ENCODE measurements at places on chromosomes 12 and 14.

DNA sequence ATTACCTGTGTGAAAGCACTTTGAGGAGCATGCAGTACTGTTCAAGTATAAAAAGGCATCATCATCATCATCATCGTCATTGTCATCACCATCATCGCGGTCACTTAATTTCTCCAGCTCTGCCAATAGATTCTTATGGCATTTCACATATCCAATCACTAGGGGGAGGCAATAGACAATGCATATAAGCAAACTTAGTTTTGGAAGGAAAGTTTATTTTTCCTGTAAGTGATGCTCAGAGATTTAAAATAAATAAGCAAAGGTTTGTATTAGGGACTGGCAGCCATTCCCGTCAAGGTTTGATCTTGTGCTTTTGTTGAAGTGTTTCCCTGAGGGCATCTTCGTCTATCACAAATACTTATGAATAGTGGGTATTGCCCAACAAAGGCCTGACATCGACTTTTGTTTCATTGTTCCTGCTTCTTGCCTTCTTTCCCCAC, 127.4 kb downstream of the KTN1 start:
- peak; percentile 37 for DNase-seq

GRCh38 chr12:26471560-26471959, 276.2 kb downstream of the SSPN start:
- no peak for DNase-seq

DNA sequence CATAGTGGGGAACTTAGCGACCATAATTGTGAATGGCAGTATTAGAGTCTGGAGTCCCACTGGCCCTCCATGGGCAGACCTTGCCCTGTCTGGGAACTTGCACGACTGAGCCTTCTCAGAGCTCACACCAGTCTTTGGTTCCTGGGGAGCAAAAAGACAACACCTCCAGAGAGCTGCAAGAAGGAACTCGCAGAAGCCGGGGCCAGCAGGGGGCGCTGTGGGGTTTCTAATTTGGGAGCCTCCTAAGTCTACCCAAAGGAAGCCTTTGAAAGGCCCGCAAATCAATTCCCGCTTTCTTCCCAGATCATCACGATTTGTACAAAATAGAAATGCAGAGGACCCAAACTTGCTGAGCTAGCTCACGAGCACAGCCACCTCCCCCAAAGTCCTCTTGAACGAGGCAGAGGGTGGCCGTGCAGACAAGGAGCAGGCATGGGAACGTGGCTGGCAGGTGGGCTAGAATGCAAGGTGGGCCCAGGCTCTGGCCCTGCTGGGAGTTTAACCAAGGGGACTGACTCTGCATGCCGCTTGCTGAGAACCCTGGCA, 46.3 kb upstream of the FBXO21 start:
- DNase-seq = peak; percentile 49

- DNase-seq = no peak
Measured at GRCh38 chr14:46496409-46496808, 155.2 kb downstream of the RPL10L start.

- DNase-seq = no peak
Measured at GRCh38 chr14:95713596-95714371, at the start of gene TCL1A. Gene TCL1A (minus strand): TSS chr14:95714125. CDS start chr14:95714066, 59 bp downstream.

DNA sequence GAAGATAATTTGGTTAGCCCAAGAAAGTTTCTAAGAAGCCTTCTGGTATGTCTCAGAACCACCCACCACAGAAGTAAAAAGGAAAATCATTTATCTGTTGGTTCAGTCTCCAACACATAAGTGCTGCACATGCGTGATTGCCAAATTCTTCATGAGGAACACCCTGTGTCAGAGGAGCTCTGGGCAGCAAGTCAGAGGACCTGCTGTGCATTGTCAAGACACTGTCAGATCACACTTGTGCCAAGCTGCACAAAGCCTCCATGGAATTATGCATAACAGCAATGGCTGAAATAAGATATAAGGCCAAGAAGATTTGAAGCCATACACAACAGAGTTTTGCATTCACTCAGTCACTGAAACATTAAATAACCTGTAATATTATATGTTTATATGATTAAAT, 1304.7 kb upstream of the FLRT2 start:
- no peak for DNase-seq

- no peak for DNase-seq
Measured at GRCh38 chr14:80213602-80214001, 2.3 kb upstream of the DIO2 start.

DNA sequence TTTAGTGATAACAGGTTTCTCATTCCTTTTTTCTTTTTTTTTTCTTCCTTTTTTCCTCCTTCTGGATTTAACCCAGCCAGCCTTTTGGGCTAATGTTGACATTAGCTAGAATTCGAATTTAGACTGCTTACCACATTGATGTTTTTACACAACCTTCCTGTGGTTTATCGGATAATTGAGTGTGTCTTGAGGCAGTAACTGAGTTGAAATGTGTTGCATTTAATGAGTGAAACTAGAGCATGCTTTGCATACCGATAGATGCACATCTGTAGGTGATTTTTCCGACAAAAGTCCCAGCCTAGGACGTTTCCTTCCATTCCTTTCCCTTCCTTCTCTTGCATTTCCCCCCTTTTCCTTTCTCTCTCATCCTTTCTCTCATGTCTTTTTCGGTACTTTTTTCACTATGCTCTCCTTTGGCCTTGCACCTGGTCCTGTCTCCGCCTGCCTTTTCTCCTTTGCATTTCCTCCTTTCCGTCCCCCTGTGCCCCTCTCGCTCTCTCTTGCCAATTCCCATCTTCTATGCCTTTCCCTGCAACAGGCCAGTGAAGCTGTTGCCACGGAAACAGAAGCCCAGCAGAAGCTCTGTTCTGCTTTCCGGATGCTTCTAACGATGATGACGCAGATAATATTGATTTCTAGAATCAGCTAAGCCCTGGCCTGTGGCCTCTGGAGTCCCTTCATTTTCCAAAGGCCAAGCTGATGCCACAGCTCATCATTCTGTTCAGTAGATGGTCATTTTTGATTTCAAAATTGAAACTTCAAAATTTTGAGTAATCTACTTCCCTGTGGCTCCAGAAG, 76.1 kb downstream of the SLC25A47 start:
- no peak for DNase-seq

DNA sequence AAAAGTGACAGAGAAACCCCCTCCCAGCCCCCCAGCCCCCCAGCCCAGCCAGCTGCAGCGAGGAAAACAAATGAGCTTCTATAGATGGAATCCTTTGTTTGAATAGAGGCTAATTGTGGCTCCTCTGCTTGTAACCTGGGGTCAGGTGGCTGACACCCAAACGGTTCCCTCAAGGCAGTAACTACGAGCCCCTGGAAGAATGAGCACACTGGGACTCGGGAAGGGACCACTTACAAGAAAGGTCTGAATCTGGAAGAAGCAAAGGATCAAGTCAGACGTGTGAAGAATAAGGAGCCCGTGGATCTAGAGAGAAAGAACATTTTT, 108.7 kb upstream of the FUT8 start:
- no peak for DNase-seq

DNA sequence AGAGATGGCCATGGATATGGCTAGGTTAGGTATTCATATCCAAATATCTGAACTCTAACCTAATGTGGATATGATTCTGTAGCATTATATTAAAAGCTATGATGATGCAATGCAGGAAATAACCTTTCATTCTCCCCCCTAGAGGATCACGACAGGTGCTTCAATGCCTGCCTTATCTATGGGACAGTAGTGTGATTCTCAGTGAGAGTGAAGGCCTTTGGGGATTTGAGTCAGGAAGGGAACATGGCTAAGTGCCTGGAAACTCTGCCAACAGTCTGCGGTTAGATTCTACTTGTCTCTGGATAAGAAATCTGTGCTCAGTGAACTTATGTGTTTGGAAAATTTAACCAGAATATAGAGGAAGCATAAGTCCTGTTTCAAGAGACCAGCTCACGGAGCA, 81.8 kb downstream of the SLC38A1 start:
- DNase-seq = no peak

DNA sequence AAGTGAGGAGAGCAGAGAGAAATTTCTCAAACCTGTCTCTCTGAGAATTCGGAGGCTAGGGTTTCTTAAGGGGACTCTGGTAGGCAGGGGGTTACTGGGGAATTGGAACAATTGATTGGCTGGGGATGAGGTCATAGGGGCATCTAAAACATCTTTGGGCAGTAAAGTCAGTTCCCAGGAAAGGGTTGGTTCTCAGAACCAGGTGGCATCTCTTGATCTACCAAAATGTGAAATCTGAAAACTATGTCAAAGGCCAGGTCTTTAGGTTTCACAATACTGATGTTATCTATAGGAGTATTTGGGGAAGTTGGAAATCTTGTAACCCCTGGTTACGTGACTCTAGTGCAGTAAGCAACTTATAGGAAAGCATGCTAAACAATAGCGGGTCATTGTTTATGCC, 6.9 kb downstream of the C12orf75 start:
- DNase-seq = no peak

DNA sequence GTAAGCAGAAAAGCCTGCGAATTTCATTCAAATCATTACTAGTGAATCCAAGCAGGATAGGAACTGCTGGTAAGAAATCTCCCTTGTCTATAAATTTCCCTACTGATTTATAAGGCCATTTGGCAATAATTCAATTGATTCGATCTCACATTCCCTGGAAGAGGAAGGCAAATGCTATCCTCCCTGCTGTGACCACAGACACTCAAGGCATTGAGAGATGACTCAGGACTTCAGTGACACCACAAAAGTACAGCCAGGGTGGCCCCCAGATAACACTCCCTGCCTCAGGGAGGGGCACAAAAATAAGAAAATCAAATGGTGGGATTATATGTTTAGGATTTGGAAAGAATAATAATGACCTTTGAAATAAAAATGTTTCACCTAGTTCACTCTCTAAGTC, 162.7 kb downstream of the GRIP1 start:
- DNase-seq = no peak

GRCh38 chr12:114976372-114976771, 292.4 kb upstream of the TBX3 start:
- DNase-seq = no peak

GRCh38 chr12:25472453-25472852, 80.6 kb downstream of the LMNTD1 start:
- DNase-seq = no peak

- peak; percentile 59 for DNase-seq
Measured at GRCh38 chr12:112013601-112014402, 576 bp downstream of the ERP29 start.

- peak; percentile 32 for DNase-seq
Measured at GRCh38 chr14:103910262-103910935, 17.9 kb upstream of the TDRD9 start.
